ENCODE measurements at places on chromosomes 7 and 10.

GRCh38 chr7:131222171-131222570 is 105.5 kb upstream of the MKLN1 start:
- no peak for DNase-seq

DNA sequence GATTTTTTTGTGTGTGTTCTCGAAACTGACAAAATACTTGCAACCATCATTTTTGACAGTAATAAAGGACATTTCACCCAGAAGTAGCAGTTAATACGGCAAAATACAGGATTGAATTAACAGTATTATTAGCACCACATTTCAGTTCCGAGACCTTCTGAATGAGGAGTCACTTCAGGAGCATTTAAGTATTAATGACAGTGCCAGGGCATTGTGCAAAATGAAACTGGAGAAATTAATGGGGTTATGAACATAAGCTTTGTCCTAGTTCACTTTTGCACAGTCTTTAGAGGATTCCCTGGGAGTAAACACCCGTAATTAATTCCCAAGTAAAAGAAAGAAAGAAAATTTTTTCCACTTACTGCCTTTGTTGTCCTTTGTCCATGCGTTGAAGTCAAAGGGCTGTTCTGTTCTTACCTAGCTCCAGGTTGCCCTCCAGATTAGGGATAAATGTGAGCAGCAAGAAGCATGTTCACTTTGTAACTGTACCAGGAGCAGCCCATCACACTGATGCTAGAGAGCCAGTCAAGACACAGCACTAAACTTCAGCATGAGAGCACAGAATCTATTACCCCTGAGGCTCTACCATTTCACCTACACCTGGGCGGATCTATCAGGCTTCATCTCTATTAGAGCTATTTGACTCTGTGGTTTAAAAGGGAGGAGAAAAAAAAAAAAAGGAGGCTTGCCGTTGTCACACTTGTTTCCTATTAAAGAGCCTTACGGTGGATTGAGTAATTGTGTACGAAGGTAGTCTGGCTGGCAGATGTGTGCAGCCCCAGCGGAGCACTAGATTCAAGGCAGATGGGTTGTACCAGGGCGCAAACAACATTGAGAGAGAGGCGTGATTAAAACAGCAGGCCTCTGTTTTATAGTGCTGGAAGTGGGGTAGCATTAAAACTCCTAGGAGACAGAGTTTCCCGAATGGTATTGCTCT is 297.8 kb upstream of the SEMA3A start:
- DNase-seq, result peak; percentile 33

DNA sequence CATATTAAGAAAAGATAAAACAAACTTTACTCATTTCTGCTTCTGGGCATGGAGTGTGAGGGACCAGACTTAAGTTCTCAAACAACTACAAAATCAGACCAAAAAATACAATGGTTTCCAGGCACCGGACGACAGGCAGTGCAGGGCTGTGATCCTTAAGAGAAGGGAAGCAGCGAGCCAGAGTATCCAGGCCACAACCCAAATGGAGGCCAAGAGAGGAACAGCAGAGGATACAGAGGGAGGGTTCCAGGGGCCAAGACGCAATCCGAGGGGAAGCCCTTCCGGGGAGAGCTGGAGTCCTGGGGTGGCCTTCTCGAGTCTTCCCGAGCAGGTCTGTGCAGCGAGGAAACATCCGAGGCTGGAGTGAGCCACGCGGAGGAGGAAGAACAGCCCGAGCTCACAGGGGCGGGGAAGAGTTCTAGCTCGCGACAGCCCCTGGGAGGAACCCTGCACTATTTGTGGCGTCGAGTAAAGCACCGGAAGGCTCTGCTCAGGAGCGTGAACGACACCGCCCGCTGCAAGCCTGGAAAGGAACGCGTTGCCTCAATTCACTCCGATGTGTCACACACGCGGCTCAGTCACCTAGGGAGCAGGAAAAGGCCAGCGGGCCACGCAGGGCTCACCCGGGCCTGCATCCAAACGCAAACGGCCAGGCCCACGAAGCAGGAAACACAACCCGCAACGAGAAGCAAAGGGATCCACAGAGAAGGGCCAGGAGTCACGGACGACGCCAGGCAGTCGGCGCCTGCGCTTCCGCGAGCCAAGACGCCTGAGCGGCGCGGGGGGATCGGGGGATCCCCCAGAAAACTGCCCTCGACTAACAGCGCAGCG is 933 bp upstream of the RNF32 start:
- DNase-seq, result peak; percentile 23

DNA sequence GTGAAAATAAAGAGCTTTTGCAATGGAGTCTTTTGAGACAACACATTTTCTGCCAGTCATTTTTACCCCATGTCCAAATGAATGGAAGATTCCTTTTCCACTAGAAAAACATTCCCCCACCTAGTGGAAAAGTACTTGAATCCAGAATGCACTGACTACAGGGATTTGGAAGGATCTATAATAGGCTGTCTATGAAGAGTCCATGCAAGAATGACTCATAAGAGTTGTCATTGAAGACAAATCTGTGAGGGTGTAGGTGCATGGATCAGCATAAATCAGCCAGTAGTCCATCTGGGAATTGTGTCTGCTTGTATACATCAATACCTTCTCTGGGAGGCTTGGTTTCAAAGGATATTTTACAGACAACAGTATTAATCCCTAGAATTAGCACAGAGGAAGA is 32.5 kb upstream of the TRUB1 start:
- peak; percentile 22 for DNase-seq

GRCh38 chr10:35774109-35774508 is 132.0 kb upstream of the FZD8 start:
- DNase-seq, result no peak

DNA sequence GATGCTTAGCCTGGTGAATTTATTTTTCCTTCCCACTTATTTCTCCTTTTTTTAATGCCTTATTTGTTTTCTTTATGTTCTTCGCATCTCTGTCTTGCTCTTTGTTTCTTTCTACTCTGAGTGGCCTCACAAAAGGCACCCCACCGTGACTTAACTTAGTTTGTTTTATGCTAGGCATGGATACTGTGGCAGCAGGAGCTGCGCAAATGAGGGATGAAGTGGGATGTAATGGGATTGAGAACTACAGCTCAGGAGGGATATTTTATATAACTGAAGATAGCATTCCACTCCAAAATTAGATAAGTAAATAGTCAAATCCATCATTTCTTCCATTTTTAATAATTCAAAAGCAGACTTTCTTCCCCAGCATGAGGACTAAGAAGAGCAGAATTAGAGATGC is 1.7 kb upstream of the CACNA2D1 start:
- DNase-seq, result no peak

- no peak for DNase-seq
These were observed 450.9 kb upstream of the CNTNAP2 start for GRCh38 chr7:145665499-145666258.

- DNase-seq, result no peak
These were observed 174.4 kb upstream of the BMPER start for GRCh38 chr7:33730958-33731357.

DNA sequence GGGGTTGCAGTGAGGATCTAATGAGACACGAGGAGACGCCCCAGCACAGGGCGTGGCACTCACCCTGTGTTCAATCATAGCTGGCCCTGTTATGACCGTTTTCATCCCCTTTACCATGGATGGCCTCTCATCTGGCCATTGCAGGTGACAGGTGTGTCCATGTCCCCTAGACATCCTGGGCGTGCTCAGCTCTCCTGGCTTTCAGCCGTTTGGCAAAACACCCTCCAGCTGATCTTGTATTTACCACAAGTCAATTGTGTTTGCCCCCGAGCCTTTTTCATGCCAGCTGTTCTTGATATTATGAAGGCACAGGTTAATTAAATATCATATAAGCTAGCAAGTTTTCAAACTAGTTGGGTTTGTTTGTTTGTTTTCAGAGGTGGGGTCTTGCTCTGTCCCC is 97.1 kb downstream of the CHST15 start:
- DNase-seq, result no peak

DNA sequence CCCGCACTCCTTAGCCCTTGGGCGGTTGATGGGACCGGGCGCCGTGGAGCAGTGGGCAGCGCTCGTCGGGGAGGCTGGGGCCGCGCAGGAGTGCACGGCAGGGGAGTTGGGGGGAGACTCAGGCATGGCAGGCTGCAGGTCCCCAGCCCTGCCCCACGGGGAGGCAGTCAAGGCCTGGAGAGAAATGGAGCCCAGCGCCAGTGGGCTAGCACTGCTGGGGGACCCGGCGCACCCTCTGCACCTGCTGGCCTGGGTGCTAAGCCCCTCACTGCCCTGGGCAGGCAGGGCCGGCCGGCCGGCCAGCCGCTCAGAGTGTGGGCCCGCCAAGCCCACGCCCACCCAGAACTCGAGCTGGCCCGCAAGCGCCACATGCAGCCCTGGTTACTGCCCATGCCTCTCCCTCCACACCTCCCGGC is 147.2 kb upstream of the PITRM1 start:
- DNase-seq, result no peak

- no peak for DNase-seq
These were observed 195.5 kb upstream of the ZNF32 start for GRCh38 chr10:43844221-43844620.

GRCh38 chr10:14530465-14530864 is 199.7 kb upstream of the FRMD4A start:
- DNase-seq, result no peak

- DNase-seq, result peak; percentile 30
These were observed 93.6 kb upstream of the RSU1 start for GRCh38 chr10:16910793-16911164.

- peak; percentile 90 for DNase-seq
These were observed 164.6 kb upstream of the CDCA7L start for GRCh38 chr7:22110227-22110839.

DNA sequence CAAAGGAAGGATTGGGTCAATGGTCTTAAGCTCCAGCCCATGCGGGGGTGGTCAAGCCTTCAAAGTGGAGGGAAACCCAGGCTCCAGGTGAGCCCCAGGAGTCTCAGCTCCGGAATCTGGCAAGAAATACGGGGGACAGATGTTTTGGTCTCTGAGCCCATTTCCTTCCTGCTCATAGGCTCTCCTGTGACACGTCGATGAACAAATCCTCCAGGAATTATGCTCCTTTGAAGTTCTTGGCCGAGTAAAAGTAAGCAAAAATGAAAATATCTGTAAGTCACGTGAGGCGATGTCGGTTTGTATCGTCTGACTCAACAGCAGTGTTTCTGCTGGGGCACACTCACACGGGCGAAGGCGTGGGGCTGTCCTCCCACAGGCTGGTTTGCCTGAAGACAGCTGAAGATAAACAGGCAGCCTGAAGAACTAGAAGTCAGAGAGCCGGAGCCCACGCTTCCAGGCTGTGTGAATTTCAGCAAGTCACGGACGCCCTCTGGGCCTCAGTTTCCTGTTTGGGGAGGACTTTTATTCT is 52.6 kb upstream of the SMNDC1 start:
- peak; percentile 52 for DNase-seq

GRCh38 chr10:71712572-71713134 is 6.9 kb downstream of the C10orf105 start:
- DNase-seq, result no peak

- DNase-seq, result peak; percentile 43
These were observed 13.5 kb upstream of the GPR85 start for GRCh38 chr7:113100121-113100603.

DNA sequence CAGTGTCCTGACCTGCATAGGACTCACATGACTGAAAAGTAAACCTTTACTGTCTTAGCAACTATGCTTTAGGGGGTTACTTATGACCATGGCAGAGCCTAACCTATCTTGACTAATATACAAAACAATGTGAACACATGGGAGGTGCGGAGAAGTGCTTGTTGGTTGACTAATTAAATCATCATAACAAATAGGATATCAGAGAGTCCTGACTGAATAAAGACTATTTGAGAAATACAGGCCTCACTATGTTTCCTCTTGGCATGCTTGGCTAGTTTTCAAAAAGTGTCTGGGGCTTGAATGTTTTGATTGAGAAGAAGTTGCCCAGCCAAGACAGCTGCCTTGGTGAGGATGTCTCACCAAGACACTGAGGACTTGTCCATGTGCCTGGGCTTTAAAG is 104.4 kb upstream of the PHYHIPL start:
- no peak for DNase-seq

- DNase-seq, result no peak
These were observed 26.6 kb upstream of the KAT6B start for GRCh38 chr10:74799721-74800221.

DNA sequence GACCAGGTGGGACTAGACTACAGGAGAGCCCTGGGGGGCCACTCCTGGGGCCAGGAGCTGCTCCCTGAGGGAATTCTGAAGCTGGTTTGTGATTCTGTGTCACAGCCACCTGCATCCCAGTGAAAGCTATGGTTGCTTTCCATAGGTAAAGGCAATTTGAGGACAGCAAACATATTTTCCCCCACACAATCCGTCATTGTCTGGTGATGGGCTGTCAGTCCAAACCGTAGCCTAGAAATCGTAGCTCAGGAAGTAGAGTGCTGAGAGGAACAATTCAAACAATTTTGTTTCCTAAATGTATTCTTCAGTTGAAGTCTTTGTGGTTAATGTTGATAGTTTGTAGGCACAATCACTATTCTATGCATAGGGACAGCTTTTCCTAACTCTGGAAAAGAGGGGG is 106.0 kb upstream of the INSYN2A start:
- DNase-seq, result no peak

- no peak for DNase-seq
These were observed 118.1 kb upstream of the PCBD1 start for GRCh38 chr10:71006506-71006905.

- DNase-seq, result peak; percentile 37
These were observed 200.9 kb downstream of the DOCK4 start for GRCh38 chr7:112005205-112005775.

DNA sequence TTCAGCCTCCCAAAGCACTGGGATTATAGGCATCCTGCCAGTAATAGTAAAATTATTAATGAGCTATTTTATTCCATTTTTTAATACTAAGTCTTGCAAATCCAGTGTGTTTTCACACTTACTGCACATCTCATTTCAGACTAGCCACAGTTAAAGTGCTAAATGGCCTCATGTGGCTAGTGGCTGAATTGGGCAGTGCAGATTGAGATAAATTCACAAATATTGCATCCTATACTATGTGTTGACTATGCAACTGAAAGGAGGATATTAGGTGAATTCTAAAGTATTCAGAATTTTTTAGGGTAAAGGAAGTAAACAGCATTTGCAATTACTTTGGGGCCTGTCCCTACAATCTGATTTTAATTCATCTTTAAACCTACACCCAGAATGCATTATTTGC is 10.2 kb downstream of the APBB1IP start:
- DNase-seq, result no peak

DNA sequence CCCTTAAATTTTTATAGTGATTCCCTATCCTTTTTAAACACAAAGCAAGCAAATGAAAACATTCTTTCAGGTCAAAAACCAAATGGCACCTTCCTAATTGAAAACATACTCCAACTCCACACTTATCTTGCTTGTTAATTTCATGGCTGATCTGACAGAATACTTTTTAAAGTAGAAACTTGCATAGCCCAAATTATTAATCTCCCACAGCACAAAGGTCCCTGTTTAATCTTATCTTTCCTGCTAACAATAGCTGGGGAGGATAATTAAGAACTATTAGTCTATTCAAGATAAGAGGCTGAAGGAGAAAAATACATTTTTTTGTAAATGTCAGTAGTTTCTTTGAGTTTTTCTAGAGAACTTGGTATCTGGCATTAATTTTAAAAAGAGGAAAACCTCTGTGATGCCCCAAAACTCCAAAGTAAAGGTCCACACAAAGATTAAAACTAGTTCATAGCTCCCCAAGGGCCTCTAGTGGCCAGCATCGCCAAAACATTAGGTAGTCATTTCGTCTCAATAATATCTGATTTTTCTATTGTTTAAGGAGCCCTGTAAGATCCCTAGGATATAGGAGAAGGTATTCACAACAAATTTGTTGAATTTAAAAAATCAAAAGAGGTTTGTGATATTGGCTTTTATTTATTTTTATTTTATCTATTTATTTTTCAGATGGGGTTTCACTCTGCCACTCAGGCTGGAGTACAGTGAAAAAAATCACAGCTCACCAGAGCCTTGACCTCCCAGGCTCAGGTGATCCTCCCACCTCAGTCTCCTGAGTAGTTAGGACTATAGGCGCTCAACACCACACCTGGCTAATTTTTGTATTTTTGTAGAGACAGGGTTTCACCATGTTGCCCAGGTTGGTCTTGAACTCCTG is 14.7 kb downstream of the CDNF start:
- peak; percentile 50 for DNase-seq
